ENCODE measurements at places on chromosomes 16 and 17.

- no peak for DNase-seq
Measured at GRCh38 chr17:10120109-10120485, 78.3 kb downstream of the GAS7 start.

DNA sequence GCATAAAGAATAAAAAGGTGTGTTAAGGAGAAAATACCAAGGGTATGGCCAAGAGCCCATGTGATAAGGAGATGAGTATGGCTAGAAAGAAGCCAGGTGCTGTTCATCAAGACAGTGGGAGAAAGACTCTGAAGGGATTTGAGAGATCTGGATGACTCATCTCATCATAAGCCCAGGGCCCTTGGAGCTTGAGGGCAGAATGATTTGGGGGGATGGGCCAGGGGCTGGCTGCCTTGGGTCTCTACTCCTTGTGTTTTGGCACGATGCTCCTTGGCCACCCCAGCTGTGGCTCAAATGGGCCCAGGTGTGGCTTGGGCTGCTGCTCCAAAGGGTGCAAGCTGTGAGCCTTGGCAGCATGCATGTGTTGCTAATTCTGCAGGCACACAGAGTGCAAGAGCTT, 14.5 kb upstream of the TNFRSF13B start:
- DNase-seq: no peak

- DNase-seq: no peak
Measured at GRCh38 chr16:3189869-3190268, 1.9 kb downstream of the OR1F1 start.

DNA sequence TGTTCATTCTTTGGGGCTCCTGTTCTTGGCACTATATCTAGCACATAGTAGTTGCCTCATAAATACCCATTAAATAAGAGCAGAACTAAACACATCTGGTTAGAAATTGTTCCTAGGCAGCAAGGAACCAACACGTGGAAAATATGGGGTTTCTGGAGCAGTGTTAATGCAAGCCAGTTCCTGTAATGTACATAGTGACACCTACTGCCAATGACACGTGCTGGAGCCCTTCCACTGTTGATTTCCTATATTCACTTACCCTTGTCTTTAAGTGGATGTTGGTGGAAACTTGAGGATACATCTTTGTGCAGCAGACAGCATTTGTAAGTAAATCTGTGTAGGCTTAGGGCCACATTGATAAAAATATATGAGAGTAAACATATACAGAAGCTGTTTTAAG, 1.6 kb upstream of the IRF8 start:
- no peak for DNase-seq

- DNase-seq: no peak
Measured at GRCh38 chr17:75814900-75815373, 29.3 kb downstream of the UNC13D start.

DNA sequence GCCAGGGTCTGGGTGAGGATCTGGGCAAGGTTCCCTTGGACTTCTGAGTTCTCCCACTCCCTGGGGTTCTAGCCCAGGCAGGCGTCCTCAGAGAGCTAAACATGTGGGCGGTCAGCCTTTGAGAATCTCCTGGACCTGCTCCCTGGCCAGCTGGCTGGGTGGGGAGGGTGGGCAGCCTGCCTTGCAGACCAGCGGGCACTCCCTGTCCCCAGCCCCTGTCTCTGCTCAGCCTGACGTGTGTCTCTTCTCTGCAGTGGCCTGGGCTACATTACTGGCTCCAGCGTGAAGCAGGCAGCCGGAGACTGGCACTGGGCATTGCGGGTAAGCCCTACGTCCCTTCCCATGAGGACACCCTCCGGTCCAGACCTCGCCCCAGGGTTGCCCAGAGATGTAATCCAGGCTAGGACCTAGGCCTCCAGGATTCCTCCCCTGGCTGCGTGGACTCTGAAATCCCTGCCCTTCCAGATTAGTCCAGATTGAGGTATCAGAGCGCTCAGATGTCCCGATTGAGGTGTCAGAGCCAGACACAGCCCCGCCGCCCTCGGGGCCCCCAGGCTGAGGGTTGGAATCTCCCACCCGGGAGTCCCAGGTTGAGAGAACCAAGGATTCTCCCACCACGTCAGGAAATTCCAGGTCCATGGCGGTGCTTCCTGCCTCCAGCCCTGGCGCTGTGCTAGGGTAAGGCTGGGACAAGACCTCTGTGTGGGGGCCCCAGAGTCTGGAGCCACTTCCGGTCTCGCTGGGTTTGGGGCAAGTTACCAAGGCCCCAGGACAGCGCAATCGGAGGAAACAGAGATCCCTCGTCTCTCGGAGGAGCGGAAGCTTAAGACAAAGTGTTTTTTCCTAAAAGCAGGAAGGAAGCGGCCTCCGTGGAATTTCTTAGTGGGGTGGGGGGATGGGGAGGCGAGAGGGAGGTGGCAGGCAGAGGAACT, 24.1 kb downstream of the MYBBP1A start:
- no peak for DNase-seq

- DNase-seq: no peak
Measured at GRCh38 chr17:50953831-50954601, 87.9 kb upstream of the TOB1 start.

- DNase-seq: no peak
Measured at GRCh38 chr16:85894266-85894665, 4.7 kb upstream of the IRF8 start.

- no peak for DNase-seq
Measured at GRCh38 chr16:83447560-83447959, 360.2 kb upstream of the HSBP1 start.

- no peak for DNase-seq
Measured at GRCh38 chr16:1407753-1408152, 6.8 kb downstream of the UNKL start.

DNA sequence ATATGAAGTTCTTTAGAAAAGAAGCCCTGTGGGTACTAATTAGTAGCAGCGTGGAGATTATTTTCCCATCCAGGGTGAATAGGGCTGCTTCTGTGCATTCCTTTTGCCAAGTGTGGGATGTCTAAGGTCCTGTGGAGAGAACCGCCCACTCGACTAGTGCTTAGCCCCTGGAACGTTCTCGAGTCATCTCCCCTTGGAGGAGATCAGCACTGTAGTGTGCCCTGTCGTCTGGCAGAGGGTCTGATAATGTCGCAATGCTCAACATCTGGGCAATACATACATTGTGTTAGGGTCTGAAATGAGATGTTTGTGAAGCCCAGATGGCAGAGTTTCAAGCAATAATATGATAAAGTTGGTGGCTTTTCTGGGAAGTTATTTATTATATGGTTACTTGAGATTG, 64.8 kb downstream of the SPECC1 start:
- DNase-seq: no peak

- no peak for DNase-seq
Measured at GRCh38 chr17:56992364-56992763, 14.4 kb downstream of the SCPEP1 start.

DNA sequence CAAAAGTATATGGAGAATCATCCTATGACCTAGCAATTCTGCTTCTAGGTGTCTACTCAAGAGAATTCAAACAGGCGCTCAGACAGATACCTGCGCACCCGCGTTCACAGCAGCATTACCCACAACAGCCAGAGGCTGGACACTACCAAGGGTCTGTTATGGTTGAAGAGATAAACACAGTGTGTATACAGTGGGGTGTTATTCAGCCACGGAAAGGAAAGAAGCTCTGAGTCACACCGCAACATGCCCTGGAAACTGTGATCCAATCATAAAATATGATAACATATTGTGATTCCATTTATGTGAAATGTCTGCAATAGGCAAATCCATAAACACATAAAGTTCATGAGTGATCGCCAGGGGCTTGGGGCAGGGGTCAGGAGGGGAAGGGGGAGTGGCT, 18.0 kb upstream of the JPH3 start:
- DNase-seq: no peak

DNA sequence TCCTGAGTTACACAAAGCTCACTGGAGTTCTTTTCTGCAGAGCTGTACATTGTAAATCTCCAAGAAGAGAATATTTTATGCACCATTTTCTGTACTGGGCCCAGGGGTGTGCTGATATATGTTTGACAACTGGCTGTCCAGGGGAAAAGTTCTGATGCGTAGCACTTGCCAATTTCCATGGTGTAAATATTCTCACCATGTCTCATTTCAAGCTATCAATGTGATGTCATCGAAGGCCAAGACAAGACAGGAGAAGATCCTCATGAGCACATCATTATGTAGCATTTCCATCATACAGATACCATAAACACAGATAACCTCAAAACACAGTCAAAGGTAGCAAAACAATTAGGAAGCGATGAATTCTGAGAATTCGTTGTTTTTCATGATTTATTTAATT, 18.9 kb downstream of the CDH5 start:
- DNase-seq: no peak

GRCh38 chr16:14011846-14012245, 59.3 kb upstream of the MRTFB start:
- DNase-seq: no peak

- no peak for DNase-seq
Measured at GRCh38 chr17:58575511-58575910, 61.1 kb upstream of the MTMR4 start.

- no peak for DNase-seq
Measured at GRCh38 chr17:7177954-7178477, 1.2 kb downstream of the ASGR1 start.

DNA sequence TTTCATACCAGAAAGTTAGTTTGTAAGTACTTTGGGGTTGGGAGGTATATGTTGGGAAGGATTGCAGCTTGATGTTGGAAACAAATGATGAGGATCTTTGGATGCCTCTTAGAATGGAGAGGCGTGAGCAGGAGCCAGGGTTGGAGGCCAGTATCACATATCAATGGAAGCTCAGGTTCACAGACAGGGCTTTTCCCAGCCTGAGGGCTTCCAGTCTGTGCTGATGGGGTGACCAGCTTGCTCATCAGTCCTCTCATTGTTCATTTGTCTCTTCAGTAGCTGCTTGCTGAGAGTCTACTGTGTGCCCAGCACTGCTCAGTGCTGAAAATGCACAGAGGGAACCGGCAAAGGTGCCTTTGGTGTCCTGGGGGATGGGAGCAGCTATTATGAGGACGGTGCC, 5.8 kb downstream of the DNAAF1 start:
- DNase-seq: no peak

DNA sequence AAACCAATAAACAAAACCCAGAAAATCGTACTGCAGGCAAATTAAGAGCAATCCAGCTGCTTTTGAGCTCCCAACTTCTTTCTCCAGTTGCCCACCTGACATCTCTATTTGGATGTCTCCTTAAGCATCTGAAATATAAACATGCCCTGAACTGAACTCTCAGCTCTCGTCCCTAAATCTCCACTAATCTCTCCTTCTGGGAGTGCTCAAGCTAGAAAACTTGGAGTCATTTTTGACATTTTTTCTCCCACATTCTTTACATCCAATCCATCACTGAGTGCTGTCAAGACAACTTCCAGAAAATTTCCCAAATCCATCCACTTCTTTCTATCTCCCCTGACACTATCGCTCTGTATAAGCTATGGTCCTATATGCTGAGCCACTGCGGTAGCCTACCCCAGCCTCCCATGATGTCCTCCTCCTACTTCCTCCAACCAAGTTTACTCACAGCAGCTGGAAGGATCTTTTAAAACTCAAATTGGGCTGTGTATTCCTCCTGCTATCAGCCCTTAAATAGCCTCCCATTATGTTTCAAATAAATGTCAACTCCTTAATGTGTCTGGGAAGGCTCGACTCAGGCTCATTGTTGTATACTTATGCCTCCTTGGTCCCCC, 53.1 kb downstream of the HS3ST3B1 start:
- DNase-seq: no peak

- DNase-seq: no peak
Measured at GRCh38 chr17:4959261-4959965, 8.2 kb downstream of the SPAG7 start.

DNA sequence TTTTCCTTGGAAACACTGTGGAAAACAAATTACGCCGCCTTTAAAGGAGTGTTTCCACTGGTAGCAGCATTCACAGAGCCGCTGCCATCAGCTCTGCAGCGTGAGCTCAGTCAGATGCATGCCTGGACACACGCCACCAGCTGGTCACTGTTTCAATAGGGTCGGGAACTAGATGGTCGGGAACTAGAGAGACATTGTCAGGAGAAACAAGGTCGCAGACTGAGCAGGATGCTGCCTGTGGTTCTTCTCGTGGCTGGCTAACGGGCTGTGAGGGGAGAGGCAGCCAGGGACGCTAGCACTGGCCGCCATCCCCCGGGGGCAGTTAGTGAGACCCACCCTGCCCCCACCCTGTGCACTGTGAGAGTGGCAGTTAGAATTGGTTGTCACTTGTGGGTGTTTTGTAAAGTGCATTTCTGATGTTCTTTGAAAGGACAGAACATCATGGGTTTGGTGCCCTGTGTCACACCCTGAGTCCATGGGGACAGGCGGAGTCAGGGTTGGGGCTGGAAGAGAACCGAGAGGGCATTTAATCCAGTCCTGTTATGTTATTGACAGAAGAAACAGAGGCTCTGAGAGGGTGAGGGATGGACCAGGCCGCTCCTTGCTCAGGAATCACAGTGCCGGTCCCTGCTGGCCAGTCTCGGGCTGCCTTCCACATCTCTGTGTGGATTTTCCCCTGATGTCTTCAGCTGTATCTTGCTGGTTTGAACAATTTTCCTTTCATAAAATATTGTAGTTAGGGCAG, 86.3 kb downstream of the SPECC1 start:
- DNase-seq: no peak

- no peak for DNase-seq
Measured at GRCh38 chr16:85527767-85528297, 85.3 kb upstream of the GSE1 start.

DNA sequence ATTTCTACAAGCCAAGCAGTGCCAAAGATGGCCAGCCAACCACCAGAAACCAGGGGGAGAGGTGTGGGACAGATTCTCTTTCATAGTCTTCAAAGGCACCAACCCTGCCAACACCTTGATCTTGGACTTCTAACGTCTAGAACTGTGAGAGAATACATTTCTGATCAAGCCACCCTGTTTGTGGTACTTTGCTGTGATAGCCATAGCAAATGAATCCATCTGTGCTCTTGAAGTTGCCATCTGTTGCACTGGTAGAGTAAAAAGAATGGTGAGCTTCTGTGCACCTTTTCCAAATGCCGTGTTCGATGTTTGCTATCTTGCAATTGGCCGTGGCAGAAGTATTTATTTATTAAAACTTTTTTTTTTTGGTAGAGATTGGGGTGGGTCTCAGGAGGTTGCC, 16.7 kb upstream of the ADGRG1 start:
- no peak for DNase-seq

DNA sequence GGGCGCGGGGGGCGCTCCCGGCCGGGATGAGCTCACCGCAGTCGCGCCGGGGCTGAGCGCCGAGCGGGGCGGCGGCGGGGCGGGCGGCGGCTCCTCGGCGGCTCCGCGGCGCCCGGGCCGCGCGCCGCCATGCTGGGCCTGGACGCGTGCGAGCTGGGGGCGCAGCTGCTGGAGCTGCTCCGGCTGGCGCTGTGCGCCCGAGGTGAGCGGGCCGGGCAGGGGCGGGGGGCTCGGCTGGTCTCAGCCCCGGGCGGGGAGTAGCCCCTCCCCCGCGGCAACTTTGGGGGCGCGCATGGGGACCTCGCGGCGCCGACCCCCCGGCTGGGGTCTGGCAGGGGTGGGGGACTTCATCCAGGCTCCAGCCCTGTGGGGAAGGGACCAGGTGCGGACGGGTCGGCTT, at the start of gene ARHGDIG:
TSS of gene ARHGDIG (plus strand) at position 40 of the 400 bp plus-strand sequence. CDS start at position 130, 90 bp downstream.
- DNase-seq: no peak

DNA sequence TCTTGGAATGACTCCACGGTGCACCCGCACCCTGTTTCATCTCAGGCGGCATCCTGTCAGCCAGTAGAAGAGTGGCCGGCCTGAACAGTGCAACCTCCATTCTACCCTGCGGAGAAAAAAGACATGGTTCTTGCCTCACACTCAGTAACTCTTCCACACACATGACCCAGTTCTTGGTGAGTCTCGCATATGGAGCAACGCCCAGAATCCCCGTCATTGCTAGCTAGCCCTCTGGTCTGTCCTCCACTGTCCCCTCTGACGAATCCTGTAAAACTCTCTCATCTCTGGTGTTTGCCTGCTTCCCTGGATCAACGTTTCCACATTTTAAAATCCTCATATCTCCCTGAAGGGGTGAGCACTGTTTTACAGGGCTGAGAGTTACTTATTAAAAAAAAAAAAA, 4.2 kb upstream of the RDM1 start:
- DNase-seq: no peak

Data from stimulated activated CD4-positive, alpha-beta T cell treated with anti-CD3 and anti-CD28 coated beads, Interleukin-4, amount 100 ng/mL, for 24 hours (primary cell).